CD4-positive, alpha-beta T cell (primary cell): ENCODE measurements at places on chromosomes 2 and 18.
A peak's percentile ranks its signal among the peaks of the same experiment; 100 is the strongest.

GRCh38 chr18:5103693-5104092, 93.4 kb downstream of the AKAIN1 start:
- DNase-seq, result no peak

GRCh38 chr2:230000118-230000841, 68.4 kb downstream of the SLC16A14 start:
- DNase-seq, result no peak

DNA sequence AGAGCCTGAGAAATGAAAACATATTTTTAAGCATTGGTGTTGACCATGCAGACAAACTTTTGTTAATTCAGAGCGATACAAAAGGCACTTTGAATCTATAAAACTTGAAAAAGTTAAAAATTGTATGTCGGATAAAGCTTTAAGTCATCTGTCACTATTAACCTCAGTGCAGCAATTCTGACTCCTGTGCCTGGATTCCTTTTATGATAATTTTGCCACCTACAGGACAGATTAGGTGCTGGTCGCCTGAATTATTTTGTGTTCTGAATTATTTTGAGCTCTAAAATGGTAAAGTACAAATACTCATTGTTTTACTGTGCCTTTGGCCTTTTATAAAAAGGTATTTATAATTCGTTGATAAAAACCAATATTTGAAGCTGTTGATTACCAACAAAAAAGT, 19.4 kb upstream of the RNF138 start:
- no peak for DNase-seq

- DNase-seq, result no peak
These were observed 126.2 kb upstream of the ZNF516 start for GRCh38 chr18:76621226-76621625.

GRCh38 chr2:106178716-106179115, 15.4 kb downstream of the UXS1 start:
- no peak for DNase-seq

DNA sequence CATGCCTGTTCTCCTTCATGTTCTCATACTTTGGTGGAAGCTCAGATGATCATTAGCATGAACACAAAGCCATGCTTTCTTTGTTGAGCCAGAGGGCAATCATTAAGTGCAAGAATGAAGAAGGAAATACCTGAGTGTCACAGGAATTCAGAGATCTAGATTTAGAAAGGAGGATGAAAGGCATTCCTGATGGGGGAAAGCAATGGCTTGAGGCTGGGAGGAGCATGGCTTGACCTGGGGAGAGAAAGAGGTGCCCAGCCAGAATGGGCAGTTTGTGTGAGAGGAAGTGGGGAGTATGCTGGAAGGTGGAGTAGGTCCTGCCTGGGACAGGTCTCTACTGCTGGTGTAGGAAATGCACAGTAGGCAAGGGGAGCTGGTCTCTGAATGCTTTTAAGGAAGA, 35.1 kb downstream of the SLC4A3 start:
- no peak for DNase-seq

- DNase-seq, result no peak
These were observed 127.3 kb downstream of the UPP2 start for GRCh38 chr2:158228943-158229508.

- no peak for DNase-seq
These were observed 990 bp upstream of the MGAT4A start for GRCh38 chr2:98731894-98732349.

GRCh38 chr2:234497594-234498235, 834 bp upstream of the ARL4C start:
- DNase-seq, result no peak

- no peak for DNase-seq
These were observed 4.8 kb downstream of the UXS1 start for GRCh38 chr2:106189325-106189724.

DNA sequence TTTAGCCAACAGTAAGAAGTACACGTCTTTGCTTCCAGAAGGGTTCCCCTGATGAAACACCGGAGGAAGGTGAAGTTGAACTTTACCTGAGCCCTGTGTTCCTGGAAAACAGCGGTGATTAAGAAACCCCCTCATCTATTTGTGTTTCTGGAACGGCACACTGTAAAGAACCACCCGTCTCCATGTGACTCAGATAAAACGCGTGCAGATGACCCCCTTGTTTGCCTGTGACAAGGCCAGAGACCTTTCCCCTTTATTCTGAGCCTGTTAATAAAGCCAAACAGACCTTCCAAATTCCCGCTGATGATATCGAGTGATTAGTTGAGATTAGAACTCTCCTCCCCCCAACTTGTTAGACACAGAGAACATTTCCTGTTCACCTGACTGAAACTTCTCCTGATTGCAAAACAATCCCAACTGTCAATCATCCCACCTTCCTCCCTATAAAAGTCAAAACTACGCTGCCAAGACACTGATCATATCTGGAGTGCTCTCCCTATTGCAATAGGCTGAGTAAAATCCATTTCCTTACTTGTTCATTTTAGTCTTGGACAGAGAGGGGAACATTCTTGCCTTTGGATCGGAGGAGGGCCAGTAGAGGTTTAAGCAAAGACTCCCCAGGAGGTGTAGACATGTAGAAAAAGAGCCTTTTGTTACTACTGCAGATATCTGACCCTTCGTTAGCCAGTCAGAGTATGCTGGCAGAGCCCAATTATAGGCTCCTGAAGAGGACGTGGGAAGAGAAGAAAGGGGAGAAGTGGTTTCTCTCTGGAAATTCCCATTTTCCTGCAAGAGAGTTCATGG, 914 bp upstream of the IWS1 start:
- no peak for DNase-seq

DNA sequence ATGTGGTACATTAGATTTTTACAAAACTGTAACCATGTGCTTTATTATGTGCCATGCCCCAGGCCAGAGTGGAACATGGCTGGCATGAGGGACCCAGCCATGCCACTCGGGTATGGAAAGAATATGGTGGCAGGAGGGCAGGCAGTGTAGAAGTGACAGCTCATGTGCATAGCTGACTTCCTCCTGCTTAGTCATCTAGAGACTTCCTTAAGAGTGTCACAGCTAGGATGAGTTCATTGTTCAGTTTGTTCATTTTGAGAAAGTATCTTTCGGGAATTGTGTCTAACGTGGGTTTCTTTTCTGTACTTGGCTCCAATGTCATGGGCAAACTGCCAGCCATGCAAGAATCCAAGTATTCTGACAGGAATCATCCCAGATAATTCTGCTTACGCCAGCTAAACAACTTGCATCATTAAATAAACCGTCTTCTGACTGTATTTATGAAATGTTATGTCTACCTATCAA, 94.3 kb upstream of the ITGB6 start:
- DNase-seq, result no peak

DNA sequence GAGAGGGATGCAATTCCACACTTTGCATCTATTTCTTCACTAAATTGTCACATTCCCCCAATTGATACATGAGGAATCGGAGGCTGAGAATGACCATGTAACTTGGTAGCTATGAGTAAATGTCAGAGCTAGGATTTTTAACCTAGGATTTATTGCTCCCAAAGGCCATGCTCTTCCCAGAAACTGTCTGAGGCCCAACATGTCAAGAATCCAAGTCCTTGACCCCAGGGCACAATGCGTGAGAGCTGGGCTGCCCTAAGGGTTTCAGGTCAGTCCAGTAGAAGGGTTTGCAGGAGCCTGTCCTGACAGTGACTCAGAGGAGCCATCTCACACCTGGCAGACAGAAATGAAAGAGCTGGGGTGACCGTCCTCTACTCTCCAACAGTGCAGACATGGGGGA, 30.3 kb downstream of the LRRC30 start:
- no peak for DNase-seq

DNA sequence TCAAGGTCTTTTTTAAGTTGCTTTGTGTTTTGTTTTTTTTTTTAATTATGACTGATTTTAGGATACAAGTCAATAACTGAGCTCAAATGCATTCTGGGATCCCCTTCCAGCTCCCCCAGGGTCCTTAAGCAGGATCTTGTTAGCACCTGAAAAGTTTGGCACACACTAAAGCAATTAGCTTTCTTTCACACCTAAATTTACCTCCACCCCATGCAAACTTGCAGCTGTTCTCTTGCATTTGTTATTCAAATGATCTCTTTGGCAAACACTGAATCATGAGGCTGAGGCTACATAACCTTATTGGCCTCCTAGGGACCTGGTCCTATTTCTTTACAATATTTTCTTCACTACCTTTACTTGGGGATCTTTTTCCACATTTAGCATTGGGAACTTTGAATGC, 2026.1 kb upstream of the CELF4 start:
- no peak for DNase-seq

GRCh38 chr2:239689985-239690384, 289.2 kb upstream of the HDAC4 start:
- DNase-seq, result no peak

DNA sequence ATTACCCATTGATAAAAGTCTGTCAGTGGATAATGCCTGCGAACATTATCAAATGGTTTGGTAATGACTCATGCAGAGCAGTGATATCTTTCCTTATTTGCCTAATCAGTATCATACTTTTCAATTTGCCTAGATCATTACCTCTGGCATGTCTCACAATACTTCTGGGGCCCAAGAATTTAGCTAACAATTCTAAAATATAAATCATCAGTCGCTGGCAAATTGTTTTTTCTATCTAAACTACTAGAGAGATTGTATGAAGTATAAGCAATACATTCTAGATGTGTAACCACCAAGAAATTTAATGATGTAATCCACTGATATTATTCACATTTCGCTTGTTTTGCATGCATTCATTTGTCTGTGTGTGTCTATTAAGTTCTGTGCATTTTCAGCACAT, 191.2 kb upstream of the CDH19 start:
- DNase-seq, result no peak

GRCh38 chr2:232350804-232351685, 27.5 kb upstream of the ALPP start:
- DNase-seq, result no peak

DNA sequence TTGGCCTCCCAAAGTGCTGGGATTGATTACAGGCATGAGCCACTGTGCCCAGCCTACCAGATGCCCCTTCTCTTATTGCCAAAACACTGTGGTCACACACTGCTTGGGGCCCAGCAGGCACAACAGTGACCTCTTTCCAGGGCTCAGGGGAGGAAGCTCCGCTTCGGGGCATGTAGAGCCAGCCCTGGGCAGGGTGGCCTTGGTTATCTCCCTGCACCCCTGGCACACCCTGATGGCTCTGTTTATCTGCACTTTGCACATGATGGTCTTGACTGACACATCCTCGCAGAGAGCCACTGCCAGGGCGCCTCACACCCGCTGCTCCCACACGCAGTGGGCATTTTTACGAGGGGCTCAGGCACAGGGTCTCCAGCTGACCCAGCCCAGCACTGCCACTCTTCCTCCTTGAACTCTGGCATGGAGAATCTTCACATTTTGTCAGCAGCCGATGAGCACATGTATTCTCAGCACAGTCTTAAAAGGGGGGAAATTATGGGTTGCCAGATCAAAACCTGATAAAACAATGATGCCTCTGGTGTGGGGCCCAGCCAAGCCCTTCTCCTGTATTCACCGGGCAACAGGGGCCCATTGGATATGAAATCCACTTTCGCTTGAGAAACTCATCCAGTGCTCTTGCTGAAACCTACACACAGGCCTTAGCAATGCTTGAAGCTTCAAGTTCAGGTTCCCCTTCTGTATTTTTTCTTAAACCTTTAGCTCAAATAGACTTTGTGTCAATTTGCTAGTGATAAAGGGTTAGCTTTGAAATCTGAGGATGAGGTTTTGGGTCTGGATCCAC, 5.9 kb downstream of the GYPC start:
- no peak for DNase-seq

GRCh38 chr2:35204881-35205280, 1150.7 kb upstream of the CRIM1 start:
- no peak for DNase-seq

DNA sequence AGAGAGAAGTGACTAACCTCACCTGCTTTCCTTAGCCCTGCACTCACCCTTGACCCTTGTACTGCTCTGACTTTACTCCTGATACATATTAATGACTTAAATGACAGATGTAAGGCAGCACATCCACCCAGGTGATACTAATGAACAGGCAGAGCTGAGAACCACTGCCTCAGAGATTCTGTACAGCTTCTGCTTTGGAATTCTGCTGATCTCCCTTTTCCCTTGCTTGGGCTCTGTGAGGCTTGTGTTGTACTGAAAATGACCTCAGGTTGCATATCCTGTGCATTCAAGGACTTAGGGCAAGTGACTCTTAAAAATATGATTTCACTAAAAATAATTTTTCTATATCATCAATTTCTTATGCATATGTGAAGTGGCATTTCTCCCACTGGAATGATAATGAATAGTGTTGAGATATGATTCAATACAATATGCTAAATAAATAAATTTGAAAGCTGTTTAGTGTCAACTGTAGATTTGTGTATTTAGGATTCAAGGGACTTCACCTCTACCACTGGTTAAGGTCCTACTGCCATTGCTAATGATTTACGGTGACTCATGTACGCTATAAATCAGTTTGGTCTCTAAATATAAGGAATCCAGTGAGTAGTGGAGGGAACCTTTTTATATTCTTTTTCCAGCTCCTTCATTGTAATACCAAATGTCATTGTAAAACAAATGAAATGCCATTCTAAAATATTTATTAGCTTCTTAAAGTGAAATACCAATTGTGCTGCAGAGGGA, 328.3 kb downstream of the SOCS6 start:
- DNase-seq, result no peak

DNA sequence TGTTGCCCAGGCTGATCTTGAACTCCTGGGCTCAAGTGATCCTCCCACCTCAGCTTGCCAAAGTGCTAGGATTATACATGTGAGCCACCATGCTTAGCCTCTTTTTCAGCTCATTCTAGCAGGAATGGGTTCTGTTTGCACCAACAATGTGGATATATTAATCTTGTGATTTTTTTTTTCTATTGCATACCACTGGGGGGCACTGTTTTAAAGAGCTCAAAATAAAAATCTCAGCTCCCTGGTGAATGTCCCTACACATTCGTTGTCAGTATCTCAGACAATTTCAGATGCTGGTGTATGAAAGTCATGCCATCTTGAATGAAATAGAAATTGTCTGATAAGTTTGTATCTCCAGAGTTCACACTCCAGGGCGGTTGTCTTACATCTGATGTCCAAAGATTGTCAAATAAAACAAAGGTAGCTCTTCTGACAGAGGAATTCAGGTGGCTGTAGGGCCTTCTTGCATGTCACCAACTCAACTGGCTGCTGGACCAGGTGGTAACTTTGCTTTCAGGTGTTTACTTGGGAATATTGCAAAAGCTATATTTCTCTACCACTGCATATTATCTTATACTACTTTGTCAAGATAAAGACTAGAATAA, 3.1 kb upstream of the MATN3 start:
- DNase-seq, result peak; percentile 58

- no peak for DNase-seq
These were observed 13.2 kb downstream of the ASB1 start for GRCh38 chr2:238439917-238440316.

DNA sequence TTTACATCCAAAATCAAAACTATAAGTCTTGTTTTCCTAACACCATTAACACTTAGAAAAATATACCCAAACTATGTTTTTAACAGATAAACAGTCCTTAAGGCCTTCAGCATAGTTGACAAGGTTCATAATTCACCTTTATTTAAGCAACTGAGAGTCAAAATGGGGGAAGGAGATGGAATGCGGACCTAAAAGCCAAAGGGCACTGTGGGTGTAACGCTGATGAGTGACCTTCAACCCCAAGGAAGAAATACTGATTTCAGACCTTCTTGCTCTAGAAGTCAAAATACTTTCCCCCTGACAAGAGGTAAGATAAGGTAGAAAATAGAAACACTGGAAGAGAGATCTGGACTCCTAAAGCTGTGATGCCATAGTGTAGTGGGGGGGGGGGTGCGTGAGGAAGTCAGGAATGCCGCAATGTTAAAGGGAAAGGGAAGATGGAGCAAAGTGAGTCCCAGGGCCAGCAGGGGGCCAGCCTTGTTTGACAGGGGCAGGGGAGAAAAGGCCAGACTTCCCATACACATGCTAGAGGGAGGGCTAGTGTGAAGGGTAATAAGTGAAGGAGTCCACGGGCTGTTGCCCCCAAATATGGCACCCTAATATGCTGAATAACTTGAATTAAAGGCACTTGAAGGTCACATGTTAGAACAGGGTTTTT, 31.4 kb downstream of the CCDC93 start:
- no peak for DNase-seq
